CD8-positive, alpha-beta memory T cell (primary cell): ENCODE measurements at places on chromosomes 5 and 9. TPM values are rescaled to one million over a fixed set of nuclear protein-coding genes. Genes with fewer than 3 reads are reported as not detected.

GRCh38 chr9:95962936-95963335 is 87.4 kb downstream of the ERCC6L2 start:
- H3K27ac ChIP-seq = no peak overlapping the region
- no peaks in the 10 kb centered on the region for H3K27me3 ChIP-seq
- no peak overlapping the region for H3K4me3 ChIP-seq

GRCh38 chr9:12975496-12975895 is 200.7 kb downstream of the LURAP1L start:
- H3K4me3 ChIP-seq = no peak overlapping the region
- no peaks in the 10 kb centered on the region for H3K27me3 ChIP-seq
- H3K4me1 ChIP-seq = no peaks in the 10 kb centered on the region
- H3K36me3 ChIP-seq = no peaks in the 10 kb centered on the region
- DNase-seq = no peak
- no peak overlapping the region for H3K27ac ChIP-seq

Gene SLC6A7
- not detected for total RNA-seq

Gene RNF208
- 3.3 TPM for total RNA-seq

Gene SPOCK1
- not detected for total RNA-seq
